ENCODE measurements at places on chromosomes 11 and 22.
A peak's percentile ranks its signal among the peaks of the same experiment; 100 is the strongest.

DNA sequence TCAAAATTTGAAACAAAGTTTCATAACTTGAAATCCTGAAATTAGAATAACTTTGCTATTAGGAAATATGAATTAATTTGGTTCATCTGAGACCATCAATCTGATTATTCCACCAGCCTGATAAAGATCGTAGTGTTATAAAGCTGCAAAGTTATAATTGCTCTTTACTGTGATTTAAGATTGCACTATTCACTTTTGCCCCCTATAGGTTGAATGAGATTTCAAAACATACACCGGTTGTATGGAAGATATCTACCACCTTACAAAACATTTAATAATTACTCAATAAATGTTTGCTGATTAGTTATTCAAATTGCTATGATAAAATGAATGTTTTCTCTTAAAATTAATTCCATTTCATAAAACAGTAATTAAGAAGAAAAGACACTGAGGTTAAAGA lies 26.1 kb downstream of the APIP start:
- peak; percentile 14 for DNase-seq

GRCh38 chr22:40189997-40190396 lies 12.3 kb downstream of the TNRC6B start:
- DNase-seq, result peak; percentile 79

DNA sequence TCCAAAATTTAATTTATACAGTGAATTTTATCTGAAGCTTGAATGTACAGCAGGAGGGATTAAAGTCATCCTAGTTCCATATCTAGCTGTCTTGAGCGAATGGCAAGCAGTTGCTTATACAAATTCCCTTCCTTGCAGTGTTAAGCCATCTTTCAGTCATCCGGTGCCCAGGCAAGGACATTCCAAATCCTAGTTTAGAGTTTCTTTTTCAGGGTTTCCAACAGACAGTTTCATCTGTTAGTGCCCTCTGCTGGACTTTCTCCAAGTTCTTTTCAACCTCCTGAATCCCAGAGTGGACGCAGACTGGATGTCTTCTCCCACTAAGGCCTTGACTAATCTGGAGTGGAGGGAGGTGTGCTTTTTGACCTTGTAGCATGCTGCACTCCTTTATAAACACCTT lies 45.4 kb downstream of the GRAMD1B start:
- DNase-seq, result no peak

DNA sequence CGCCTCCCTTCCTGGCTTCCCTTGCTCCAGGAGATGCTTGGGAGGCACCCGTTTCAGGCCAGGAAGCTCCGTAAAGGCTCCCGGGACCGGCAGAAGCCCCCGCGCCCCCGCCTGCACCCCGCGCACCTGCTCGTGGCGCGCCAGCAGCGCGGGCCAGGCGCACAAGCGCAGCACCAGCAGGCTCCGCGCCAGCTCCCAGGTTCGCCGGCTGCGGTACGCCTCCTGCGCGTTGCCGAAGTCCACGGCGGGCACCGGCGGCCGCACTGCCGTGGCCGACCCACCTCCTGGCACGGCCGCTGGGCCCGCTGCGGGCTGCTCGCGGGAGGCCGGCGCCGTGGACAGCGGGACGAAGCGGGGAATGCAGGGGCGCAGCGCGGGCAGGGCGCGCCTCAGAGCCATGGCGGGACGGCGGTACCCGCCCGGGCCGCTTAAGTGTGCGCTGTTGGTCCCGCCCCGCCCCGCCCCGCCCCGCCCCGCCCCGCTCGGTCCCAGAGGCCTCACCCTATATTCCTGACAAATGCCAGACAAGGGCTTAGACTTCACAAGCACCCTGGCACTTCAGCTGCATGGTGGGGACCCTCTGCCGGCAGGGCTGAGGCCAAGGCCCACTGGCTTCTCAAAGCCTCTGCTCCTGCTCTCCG lies at the start of gene PRODH:
Gene PRODH (minus strand): TSS at position 405 of the 641 bp plus-strand sequence. CDS start 6 bp downstream, at position 399.
- no peak for DNase-seq

GRCh38 chr11:133922078-133922870 lies 34.5 kb downstream of the IGSF9B start:
- DNase-seq, result no peak

DNA sequence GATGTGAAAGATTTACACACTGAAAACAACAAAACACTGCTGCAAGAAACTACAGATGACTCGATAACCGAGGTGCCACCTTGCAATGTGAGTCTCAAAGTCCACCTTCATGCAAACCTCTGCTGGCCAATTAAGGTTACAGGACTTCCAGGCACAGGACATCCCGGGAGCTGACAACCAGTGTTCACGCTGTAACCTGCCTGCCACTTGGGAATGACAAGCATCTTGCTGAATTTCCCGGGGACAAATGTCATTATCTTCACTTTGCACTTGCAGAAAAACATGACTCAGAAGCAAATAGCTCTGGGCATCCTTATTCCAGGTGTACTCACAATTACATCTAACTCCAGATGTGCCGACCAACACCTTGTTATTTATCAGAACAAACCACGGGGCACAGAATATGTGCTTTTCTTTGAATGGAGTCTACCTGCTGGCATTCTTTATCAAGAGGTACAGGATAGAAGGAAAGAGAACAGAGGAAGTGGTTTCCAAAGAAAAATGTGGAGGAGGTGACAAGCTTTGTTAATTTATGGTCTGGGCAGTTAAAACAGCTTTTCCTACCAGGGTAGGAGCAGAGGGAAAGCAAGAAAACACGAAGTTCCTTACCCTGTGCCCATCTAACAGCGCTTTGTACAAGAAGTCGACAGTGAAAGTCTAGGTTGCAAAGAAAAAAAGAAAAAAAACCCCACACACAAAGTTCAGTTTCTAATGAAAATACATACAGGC lies 72.3 kb downstream of the SHANK2 start:
- DNase-seq, result no peak

Measured in hematopoietic multipotent progenitor cell treated with erythropoietin and hydrocortisone succinate and interleukin-3 and kit ligand, for 6 days (in vitro differentiated cells).